Fibroblast of gingiva (primary cell): ENCODE measurements at places on chromosomes 7 and 10.
A peak's percentile ranks its signal among the peaks of the same experiment; 100 is the strongest.

- no peak for DNase-seq
Measured at GRCh38 chr10:127243490-127244272, 47.3 kb upstream of the INSYN2A start.

GRCh38 chr7:6221340-6222319 is 50.8 kb downstream of the CYTH3 start:
- DNase-seq = no peak

- DNase-seq = peak; percentile 34
Measured at GRCh38 chr10:36256948-36257356, 614.9 kb upstream of the FZD8 start.

- no peak for DNase-seq
Measured at GRCh38 chr7:95582578-95583293, 13.6 kb downstream of the PDK4 start.

GRCh38 chr7:73885975-73886798 is 25.2 kb downstream of the TMEM270 start:
- peak; percentile 25 for DNase-seq

DNA sequence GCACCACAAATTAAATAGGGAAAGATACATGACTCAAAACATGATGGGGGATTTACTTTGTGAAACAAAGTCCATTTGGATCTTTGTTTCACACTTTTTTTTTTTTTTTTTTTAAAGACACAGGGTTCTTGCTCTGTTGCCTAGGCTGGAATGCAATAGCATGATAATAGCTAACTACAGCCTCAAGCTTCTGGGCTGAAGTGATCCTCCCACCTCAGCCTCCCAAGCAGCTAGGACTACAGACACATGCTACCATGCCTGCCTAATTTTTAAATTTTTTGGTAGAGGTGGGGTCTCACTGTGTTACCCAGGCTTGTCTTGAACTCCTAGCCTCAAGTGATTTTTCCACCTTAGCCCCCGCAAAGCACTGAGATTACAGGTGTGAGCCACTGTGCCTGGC is 172.6 kb upstream of the KLF14 start:
- no peak for DNase-seq

DNA sequence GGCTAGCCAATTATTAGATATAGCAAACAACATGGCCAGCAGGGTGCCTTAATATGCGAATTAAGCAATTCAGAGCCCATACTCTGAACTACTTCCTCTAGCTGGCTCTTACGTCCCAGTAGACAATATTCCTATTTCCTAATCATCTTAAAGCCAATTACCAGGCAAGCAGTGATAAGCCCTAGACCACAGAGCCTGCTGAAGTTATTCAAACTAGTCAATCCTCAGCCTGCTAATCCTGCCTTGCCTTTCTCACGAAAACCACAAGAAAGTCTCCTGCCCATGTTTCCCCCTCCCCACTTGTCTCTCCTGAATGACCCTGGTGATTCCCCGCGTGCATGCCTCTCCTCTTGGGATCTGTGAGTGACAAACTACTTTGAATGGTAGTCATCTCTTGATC is 86.8 kb upstream of the CACNA2D1 start:
- no peak for DNase-seq

- peak; percentile 95 for DNase-seq
Measured at GRCh38 chr10:27620430-27621397, 116.6 kb downstream of the RAB18 start.

GRCh38 chr7:122135275-122135674 is 8.8 kb downstream of the AASS start:
- no peak for DNase-seq

DNA sequence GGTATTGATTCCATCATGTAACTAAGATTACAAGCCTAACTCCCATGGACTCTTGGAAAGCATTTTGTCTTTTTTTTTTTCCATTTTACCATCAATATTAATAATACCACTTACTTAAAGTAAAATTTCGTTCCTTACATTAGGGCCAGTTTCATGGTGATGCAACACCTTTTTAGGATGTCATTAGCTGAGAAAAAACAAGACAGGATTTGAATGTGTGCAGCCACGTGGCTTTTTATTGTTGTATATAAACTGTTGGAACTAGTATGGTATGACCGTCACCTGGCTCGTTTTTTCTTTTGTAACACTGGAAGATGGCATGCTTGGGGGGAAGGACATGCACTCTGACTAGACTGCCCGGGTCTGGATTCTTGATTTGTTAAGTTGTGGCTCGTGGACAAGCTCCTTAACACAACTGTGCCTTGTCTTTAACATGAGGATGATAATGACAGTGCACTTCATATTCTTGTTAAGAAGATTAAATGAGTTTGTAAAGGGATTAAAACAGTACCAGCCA is 42.1 kb downstream of the ARHGAP21 start:
- DNase-seq = no peak

- no peak for DNase-seq
Measured at GRCh38 chr10:127556916-127557315, 7.8 kb downstream of the NPS start.

- DNase-seq = peak; percentile 55
Measured at GRCh38 chr7:114922026-114922651, at the start of gene MDFIC. Gene MDFIC (plus strand): TSS chr7:114922094. CDS start chr7:114923034, 940 bp downstream.

DNA sequence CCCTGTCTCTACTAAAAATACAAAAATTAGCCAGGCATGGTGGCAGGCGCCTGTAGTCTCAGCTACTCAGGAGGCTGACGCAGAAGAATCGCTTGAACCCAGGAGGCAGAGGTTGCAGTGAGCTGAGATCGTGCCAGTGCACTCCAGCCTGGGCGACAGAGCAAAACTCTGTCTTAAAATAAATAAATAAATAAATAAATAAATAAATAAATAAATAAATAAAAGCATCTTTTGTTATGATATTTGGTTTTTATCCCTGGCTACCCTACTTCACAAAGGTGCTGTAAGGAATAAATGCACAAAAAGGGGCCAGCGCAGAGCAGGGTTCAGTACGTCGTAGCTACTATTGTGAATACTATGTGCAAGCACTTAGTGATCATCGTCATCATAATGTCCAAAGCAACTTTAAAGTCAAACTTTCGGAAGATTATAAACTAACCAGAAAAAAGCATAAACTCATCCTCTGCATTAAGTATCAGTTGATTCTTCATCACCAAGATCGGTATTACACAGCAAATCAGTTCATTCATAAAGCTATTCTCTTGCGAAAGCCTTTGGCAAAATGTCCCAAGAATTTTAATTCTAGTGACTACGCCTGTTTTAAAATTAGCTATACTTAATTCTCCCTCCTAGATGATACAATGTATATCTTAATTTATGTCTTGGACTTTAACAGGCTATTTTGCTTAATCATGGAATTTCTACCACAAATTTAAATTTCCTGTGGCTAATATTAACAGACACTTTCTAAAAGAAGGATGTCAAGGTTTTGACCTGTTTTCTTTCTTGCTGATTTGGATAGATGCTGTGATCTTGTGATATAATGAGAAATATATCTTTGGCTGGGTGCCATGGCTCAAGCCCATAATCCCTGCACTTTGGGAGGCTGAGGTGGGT is 7.6 kb upstream of the NFE2L3 start:
- DNase-seq = no peak

DNA sequence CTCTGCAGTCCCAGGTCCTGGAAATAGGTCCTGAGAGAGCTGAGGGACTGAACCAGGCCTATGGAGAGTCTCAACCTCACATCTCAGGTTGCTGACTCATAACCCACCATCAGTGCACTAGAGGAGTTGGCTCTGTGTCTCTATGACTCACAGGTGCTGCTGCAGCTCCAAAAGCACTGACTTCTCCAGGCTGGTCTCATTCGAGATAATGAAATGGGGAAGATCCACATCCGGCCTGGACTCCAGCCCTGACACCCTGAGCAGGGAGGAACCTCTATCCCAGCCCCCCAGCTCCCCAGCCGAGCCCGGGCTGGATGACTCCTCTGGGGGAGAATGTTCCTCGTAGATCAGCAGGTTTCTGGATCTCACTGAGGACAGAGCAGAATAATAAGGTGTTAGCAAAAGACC is 35.5 kb upstream of the DGKI start:
- DNase-seq = peak; percentile 81

DNA sequence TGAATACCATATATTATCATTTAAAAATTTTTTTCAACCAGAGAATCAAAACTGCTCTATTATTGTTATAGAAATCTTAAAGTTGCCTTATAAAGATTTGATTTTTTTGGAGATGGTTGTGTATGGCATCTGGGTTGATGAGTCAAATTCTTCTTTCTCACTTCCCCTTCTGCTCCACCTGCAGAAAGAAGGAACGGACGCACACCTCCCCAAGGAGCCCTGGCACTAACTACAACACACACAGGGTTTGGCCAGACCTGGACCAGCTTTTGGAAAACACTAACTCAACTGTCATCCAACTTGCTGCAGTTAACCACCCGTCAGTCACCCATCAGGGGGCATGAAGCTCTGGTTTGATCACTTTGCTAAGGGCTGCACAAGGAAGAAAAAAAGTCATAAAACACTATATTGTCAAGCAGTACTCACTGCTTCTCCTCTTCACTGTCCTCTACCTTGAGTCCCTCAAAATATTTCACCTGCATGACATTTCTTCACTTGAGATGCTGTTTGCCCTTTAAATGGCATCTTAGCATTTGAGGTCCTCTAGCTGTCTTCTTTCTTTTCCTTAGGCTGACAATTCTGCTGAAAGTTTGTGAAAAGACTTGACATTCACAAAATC is 266.7 kb upstream of the PHF14 start:
- DNase-seq = no peak
